ENCODE measurements at places on chromosomes 13 and 19. TPM values are rescaled to one million over a fixed set of nuclear protein-coding genes. Genes with fewer than 3 reads are reported as not detected.

Gene GRIK5
- total RNA-seq, result 0.95 TPM

Gene EDNRB
- total RNA-seq, result not detected

Gene C19orf73
- total RNA-seq, result 1.5 TPM

Gene SYDE1
- total RNA-seq, result 1.8 TPM

Gene ICAM3
- 106 TPM for total RNA-seq

Gene RAB8A
- total RNA-seq, result 128 TPM

Gene DGKH
- total RNA-seq, result 15.2 TPM

Gene SLC1A6
- not detected for total RNA-seq

Gene TMIGD2
- total RNA-seq, result 13.6 TPM

Gene C1QTNF9
- total RNA-seq, result not detected

Gene APC2
- total RNA-seq, result 0.29 TPM

Gene GYS1
- 58.1 TPM for total RNA-seq

Gene KCTD15
- total RNA-seq, result 8.8 TPM

Gene PSG1
- not detected for total RNA-seq

Gene CDX2
- not detected for total RNA-seq

Gene BCL2L12
- 63.4 TPM for total RNA-seq

Gene KCNN1
- 0.25 TPM for total RNA-seq

Gene SCN1B
- 0.90 TPM for total RNA-seq

Gene FGF9
- 0.11 TPM for total RNA-seq

Gene CDADC1
- total RNA-seq, result 8.6 TPM

Gene IGFL4
- not detected for total RNA-seq

Gene ZNF626
- total RNA-seq, result 11.1 TPM

Gene KIR2DL3
- not detected for total RNA-seq

Gene C13orf46
- 1.9 TPM for total RNA-seq

Gene WDR87
- not detected for total RNA-seq

Gene PTH2
- total RNA-seq, result not detected

Gene AMER2
- total RNA-seq, result not detected

Gene ZNF568
- total RNA-seq, result 8.1 TPM

Gene ASPDH
- not detected for total RNA-seq

Gene NR2F6
- 7.0 TPM for total RNA-seq

Gene EXOSC5
- total RNA-seq, result 47.0 TPM

Gene ERVK3-1
- total RNA-seq, result 40.6 TPM

Gene ERICH6B
- not detected for total RNA-seq

Gene ACER1
- total RNA-seq, result not detected

Gene FLT3LG
- 61.2 TPM for total RNA-seq

Gene ZNF358
- 4.8 TPM for total RNA-seq

Gene CYP4F8
- not detected for total RNA-seq

Gene HSH2D
- total RNA-seq, result 25.5 TPM

Gene CD177
- total RNA-seq, result not detected

Gene RNF113B
- total RNA-seq, result not detected

Gene ELANE
- total RNA-seq, result not detected

Gene CEACAM20
- total RNA-seq, result not detected

Gene SMIM44
- not detected for total RNA-seq

Gene VSTM1
- not detected for total RNA-seq

Gene GJB6
- 3.3 TPM for total RNA-seq

Gene C19orf12
- total RNA-seq, result 33.3 TPM

Gene KANK3
- 3.6 TPM for total RNA-seq

Gene OR7D2
- 0.11 TPM for total RNA-seq

Gene DCAF15
- 51.9 TPM for total RNA-seq

Gene CEACAM7
- total RNA-seq, result not detected

Gene SERPINE3
- total RNA-seq, result not detected

Measured in activated CD8-positive, alpha-beta T cell treated with anti-CD3 and anti-CD28 coated beads for 36 hours (primary cell).